ENCODE measurements at places on chromosomes 2 and 18.

DNA sequence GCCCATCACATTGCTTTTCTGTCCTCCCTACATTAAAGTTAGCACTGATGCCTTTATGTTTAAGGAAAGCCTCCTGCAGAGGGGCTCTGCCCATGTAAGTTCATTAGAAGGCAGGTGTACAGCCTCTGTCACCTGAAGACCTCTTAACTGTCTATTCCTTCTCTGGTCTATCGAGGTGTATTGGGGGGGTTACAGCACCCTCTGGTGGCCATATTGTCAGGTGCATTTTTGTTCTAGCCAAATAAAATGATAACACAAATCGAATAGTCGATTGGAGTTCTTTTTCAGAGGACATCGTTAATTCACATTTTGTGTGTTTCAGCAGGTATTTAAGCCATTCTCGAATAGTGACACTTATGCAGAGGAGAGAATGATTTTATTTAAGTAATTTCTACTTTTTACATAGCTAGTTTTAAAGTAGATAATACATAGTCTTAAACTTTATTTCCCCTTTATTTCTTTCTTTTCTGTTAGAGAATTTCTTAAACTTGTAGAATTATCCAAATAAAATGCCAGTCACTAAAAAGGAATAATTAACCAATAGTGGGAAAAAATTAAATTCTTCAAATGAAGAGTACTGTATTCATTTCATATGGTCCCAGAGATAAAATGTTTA, 136.8 kb downstream of the NEDD4L start:
- DNase-seq = peak; percentile 50

- no peak for DNase-seq
Observed at GRCh38 chr2:101251844-101252407, 760 bp upstream of the CNOT11 start.

- no peak for DNase-seq
Observed at GRCh38 chr18:74064510-74064909, 83.1 kb downstream of the FBXO15 start.

DNA sequence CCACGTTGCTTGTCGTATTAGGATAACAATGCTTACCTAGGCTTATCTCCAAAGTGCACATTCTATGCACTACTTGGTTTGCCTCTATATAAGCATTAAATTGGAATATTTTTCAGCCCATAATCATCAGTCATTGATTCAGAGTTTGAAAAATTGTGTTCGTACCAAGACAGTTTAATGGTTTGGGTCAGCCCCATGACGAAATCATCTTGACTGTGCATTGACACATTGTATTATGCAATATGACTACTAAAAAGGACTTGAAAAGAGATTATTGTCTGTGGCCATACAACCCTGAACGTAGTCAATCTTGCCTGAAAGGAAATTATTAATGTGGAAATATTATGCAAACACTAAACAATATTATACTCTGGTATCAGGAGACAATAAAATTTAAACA, 141.3 kb downstream of the EML6 start:
- no peak for DNase-seq

- DNase-seq = peak; percentile 45
Observed at GRCh38 chr2:147082850-147083522, 761.8 kb upstream of the ACVR2A start.

DNA sequence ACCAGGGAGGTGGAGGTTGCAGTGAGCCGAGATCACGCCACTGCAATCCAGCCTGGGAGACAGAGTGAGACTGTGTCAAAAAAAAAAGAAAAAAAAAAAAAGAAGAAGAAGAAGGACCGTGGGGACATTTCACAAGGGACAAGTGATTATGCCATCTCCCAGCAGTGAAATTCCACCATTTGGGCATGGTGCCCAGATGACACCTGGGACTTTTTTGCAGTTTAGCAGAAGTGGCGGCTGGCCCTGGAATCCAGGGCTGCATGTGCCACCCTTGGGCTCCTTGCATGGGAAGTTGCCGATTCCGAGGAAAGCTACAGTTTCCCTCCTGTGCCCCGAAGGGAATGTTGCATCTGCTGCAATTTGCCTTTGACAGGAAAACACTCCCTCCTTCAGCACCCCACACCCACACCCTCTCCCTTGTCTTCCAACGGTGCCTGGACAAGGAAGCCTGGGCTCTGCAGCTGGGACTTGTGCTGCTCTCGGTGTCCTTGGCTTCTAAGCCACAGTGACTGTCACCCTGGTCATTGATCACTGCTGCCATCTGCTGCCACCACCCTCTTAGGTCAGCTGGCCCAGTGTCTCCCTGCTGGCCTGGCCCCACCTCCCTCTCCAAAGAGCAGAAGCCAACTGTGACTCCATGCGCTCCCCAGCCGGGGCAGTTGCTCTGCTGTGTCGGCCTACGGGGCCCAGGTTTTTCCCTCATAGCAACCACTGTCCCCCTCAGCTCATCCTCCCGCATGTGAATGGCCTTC, 56.4 kb upstream of the LRRC30 start:
- DNase-seq = no peak

DNA sequence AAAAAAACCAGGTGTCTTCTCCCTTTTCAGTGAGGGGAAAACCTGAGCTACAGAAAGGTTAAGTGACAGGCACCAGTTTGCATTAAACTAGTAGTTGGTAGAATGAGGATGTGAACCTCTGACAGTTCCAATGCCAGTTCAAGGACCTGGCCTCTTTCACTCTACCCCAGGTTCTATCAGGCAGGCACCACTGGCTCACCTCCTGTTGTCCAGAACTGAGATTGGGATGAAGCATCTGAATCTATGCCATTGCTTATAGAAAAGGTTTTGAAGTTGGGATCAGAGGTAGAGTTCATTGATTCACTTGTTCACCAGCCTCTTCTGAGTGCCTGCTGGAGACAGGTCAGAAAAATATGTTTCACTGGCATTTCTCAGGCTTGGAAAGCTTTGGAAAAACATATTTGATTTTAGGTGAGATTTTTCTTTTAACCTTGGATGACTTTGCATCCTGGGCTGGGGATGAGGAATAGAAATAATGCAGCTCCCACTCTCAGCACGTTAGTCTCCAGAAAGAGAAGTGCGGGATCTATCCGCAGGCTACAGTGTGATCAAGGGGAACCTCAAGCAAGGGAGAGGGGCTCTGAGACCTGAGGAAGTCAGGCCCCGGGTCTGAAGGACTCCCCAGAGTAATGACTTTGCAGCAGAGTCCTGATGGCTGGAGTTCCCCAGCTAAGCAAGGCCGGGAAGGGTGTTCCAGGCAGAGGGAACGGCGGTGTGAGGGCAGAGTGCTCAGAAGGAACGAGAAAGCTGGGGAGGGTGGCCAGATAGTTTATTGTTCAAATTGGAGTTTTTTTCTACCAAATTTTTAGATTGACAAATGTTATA, 250.3 kb downstream of the MYCN start:
- DNase-seq = no peak

DNA sequence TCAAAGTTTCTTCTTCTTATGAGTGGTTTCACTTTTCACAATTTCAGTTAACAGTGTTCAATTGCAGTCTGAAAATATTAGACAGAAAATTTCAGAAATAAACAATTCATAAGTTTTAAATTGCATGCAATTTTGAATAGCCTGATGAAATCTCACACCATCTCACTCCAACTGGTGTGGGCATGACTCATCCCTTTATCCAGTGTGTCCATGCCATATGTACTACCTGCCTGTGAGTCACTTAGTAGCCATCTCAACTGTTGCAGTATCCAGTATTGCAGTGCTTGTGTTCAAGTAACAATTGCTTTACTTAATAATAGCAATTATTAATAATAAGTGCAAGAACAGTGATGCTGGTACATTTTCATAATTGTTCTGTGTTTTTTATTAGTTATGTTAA, 1202.5 kb downstream of the DSC3 start:
- DNase-seq = no peak

GRCh38 chr2:229174794-229175496, 96.1 kb downstream of the PID1 start:
- DNase-seq = no peak

DNA sequence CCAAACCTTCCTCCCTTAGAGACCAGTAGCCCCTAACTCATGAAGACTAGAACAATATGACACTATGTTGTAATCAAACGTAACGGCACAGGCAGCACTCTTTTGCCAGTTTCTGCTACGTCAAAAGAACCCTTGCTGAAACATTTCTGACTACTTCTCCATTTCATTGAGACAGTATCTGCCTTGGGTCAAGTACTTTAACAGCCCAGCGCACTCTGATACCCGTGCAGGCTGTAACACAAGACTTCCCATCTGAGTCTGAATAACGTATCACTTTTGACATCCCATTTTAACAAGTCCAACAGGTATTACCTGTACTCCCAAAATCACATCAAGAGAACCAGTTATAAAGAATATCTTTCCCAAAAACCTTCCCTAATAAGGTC, 38.4 kb downstream of the TBC1D8 start:
- no peak for DNase-seq

GRCh38 chr2:186835628-186836027, 13.3 kb downstream of the ZSWIM2 start:
- DNase-seq = no peak

GRCh38 chr18:63017977-63018376, 301.6 kb downstream of the BCL2 start:
- DNase-seq = no peak

- no peak for DNase-seq
Observed at GRCh38 chr2:17792515-17792914, 23.7 kb upstream of the MSGN1 start.

GRCh38 chr2:20930928-20931327, 108.0 kb upstream of the LDAH start:
- no peak for DNase-seq

GRCh38 chr18:56107821-56108477, 520.0 kb upstream of the TCF4 start:
- no peak for DNase-seq

- no peak for DNase-seq
Observed at GRCh38 chr2:26284132-26284531, 39.4 kb downstream of the HADHB start.

GRCh38 chr2:120984046-120984445, 248.4 kb downstream of the GLI2 start:
- DNase-seq = no peak

DNA sequence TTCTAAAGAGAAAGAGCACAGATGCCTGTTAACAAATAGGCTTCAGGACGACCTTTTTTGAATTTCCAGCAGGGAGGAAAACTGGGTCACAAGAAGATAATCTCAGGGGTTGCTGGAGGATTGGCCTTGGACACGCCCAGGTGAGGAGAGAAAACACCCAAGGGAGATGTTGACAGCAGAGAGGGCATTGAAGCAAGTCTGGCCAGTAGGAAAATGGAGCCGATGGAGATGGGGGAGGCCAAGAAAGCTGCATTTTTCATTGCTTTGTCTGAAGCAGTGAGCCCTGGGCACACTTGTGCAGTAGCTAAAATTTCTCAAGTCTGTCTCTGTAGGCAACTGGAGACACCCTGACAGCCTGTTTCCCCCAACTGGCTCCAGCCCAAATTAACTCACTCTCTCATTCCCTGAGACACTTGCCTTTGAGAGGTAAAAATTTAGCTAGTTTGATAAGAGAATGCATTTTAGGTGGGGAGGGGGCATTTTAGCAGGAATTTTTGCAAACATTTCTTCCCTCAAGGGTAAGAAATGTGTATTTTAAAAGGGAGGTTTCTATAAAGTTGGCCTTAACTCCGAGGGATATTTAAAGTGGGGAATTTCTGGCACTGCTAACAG, 165.5 kb downstream of the TGIF1 start:
- DNase-seq = no peak

DNA sequence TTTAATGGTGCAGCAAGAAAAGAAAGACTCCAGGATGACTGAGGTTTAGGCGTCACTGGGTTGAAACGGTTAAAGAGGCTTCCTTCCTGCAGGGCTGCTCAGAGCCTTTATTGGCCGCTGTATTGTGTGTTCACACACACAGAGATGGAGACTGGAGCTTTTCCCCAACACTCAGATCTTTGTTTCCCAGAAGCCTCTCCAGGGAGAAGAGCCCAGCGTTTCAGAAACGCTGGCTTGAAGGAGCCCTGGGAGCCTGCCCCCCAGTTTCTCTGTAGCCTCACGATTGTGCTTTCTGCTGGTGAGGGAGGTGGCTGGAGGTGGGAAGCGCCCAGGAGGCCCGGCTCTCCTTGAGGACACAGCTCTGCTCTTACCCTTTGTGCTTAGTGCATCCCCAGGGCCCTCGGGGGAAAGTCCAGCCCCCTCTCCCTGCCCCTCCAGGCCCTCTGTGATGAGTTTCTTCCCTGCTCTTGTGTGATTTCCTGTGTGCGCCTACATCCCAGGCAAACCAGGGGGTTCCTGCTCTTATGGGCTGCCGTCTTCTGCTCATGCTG, 37.1 kb downstream of the RRM2 start:
- DNase-seq = no peak

DNA sequence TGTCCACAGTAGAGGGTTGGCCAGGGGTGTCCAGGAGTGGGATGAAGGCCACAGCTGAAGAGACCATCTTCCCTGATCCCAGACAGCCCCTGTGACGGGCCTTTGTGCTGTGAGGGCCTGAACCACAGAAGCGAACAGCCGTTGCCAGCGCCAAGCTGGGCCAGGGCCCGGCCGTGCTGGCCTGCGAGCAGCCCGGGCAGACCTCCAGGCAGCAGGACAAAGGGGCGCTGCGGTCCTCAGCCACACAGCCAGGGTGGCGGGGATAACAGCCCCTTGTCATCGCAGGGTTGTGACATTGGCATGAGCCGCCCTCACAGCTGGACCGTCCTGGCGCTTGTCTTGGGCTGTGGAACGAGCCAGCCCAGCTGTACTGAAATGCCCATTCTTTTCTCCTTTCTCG, 161.1 kb downstream of the FAM210A start:
- DNase-seq = no peak

DNA sequence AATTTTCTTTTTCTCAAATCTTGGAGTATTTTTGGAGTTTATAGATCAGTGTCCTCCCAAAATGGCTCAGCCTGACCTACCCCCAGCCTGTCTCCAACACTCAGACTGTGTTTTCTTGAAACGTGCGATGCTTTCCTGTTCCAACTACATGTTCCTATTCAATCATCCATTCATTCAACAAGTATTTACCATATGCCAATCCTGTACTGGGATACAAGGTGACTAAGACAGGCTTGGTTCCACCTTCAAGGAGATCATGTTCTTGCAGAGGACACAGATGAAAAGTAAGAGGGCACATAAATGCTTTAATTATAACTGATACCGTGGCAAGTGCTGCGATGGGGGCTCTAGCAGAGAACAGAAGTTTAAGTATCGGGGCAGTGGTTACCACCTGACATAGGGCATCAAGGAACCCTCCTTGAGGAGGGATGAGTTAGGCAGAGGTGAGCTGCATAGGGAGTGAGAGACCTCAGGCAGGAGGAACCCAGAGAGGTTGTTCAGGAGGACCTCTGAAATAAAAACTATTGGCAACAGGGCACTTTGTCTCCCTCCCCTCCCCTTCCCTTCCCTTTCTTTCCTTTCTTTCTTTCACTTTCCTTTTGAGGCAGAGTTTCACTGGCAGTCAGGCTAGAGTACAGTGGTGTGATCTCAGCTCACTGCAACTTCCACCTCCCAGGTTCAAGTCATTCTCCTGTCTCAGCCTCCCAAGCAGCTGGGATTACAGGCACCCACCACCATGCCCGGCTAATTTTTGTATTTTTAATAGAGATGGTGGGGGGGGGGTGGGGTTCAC, 469.0 kb downstream of the EPHA4 start:
- no peak for DNase-seq

- DNase-seq = no peak
Observed at GRCh38 chr2:230738924-230739323, 26.3 kb downstream of the CAB39 start.

GRCh38 chr2:86226070-86226469, 26.8 kb downstream of the MRPL35 start:
- no peak for DNase-seq

- no peak for DNase-seq
Observed at GRCh38 chr18:34866310-34866709, 156.2 kb downstream of the DTNA start.

- no peak for DNase-seq
Observed at GRCh38 chr2:71792926-71793761, 339.8 kb downstream of the DYSF start.

- no peak for DNase-seq
Observed at GRCh38 chr2:109677835-109678580, 63.8 kb downstream of the SOWAHC start.

Data from stimulated activated CD4-positive, alpha-beta T cell treated with anti-CD3 and anti-CD28 coated beads, Interleukin-2, amount 100 ng/mL, for 4 hours (primary cell).